ENCODE measurements at places on chromosomes 2 and 18.

DNA sequence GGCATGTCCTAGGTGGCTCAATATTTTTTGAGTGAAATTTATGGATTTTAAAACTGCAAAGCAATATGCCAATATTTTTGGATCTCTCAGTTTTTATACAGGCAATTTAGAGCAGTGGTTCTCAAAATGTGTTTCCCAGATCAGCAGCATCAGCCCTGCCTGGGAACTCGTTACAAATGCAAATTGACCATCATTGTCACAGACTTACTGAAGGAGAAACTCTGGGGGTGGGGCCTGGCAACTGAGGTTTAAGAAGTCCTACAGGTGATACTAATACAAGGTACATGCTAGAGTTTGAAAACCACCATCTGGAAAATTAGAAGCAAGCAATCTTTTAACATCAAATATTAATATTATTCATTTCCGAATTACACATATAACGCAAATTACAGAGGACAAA is 215.6 kb upstream of the PID1 start:
- DNase-seq: no peak

DNA sequence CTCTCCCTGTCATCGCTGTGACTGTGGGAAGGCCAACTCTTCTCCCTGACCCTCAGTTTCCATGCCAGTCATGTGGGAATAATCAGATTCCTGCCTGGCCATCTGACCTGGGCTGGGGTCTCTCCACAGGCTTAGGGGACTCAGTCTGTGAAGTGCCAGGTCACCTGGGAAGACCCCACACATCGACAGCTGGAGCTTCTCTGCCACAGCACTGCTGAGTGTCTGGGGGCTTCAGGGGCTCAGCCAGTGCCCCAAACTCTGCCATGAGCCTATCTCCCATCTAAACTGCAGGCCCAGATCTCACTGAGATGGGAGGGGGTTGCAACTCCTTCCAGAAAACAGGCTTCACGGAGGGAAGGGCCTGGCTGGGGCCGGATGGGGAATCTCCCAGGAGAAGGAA is 42.0 kb upstream of the OTOS start:
- no peak for DNase-seq

DNA sequence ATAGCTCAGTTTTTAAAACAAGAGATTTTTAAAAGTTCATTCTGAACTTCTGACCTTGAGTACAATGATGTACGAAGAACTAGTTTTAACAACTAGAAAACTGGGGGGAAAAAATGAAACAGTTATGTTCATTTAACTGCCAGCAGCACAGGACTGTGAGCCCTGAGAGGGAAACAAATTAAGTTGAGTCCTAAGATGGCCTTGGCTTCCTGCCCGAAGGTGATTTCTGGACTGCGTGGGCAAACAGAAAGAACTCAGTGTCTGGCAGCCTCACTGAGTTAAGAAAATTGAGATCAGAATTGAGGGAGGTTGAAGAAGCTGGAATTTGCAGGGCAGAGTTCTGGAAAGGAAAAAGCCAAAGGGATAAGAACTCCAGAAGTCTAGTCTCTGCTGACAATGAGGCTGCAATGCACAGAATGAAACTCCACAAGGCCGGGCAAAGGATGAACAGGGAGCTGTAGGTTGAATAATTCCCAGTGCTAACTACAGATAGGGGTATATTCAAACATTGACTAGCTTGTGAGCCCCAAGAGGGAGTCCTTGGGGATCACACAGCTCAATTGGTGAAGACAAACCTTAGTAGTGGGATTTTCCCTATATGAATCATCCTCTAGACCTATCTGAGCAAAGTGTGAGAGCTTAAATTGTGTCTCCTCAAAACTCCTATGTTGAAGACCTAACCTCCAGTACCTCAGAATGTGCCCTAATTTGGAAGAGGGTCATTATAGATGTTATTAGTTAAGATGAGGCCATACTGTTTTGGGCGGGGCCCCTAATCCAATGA is 13.1 kb upstream of the CRACDL start:
- no peak for DNase-seq

DNA sequence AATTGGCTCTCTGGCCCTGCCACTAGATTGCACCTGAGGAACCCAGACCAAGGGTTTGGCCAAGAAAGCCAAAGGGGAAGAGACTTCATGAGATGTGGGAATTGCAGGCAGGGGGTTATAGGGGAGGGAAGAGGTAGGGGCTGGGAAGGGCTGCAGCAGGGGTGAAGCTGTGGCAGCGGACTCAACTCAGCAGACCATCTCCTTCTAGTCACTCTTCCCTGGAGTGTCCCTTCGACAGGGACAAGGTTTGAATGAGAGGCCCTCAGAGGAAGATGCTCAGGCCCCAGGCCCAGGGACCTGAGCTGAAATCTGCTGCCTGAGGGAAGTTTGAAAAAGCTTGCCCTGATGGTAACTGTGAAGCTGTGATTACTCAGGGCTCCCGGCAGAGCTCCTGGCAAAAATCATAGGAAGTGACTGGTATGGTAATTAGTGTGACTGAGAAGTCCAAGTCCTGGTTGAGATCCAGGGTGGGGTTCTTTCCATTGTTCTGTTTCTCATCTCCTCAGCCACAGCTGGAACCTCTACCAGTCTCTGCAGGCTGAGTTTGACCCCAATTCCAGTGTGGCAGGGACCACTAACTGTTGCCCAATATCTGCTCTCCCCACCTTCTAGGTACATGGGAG is 300.9 kb downstream of the CYP26B1 start:
- no peak for DNase-seq

DNA sequence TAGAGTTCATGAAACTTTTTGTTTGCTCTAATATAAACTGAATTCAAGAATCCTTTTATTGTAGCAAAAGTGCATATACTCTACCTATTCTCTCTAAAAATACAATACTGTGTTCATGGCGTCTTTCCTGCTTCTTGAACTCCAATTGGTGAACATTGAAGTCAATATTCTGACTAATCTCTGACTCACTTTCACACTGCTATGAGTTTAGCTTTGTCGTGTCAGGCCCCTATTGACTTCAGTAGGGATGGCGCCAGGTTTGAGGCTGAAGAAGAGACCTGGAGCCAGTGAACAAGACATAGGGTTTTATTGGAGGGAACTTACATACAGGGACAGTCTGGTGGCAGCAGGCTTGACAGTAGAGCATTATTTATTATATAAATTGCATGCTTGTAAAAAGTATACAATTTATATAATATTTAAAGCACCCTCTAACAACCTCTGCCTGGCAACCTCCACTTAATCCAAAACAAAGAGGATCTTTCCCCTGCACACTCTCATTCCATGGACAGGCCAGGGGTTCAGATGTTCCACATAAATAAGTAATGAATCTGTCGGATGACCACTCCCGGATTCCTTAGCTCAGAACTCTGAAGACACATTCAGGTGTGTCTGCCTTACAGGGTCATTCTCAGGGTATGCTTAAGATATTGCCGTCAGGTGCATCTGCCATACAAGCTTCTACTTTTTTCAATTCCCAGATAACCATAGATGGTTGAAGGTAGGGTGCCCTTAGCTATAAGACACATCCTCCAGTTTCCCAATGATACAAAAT is 141.0 kb downstream of the CERS6 start:
- no peak for DNase-seq

DNA sequence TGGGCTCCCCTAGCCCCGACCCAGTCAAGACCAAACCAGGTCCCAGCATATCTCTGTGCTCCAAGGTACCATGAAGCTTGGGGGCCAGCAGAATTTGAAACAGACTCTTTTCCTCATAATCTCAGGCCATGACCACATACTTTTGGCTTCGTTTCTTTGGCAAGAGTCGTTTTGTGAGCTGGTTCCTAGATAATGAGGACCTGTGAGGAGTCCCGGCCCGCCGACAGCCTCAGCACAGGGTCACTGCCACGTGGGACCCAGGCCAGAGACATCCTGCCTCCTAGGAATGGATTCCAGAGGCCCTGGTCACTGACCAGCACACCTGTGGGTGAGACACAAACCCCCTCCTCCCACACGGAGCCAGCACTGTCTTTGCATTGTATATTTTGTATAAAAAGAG is 73.5 kb downstream of the VAPA start:
- DNase-seq: no peak

GRCh38 chr18:61748004-61748403 is 144.8 kb downstream of the RNF152 start:
- no peak for DNase-seq

GRCh38 chr2:73071360-73072128 is at the start of gene SFXN5:
SFXN5 (minus strand) TSS chr2:73071712; CDS start chr2:73071705, 7 bp downstream.
- peak; percentile 91 for DNase-seq

DNA sequence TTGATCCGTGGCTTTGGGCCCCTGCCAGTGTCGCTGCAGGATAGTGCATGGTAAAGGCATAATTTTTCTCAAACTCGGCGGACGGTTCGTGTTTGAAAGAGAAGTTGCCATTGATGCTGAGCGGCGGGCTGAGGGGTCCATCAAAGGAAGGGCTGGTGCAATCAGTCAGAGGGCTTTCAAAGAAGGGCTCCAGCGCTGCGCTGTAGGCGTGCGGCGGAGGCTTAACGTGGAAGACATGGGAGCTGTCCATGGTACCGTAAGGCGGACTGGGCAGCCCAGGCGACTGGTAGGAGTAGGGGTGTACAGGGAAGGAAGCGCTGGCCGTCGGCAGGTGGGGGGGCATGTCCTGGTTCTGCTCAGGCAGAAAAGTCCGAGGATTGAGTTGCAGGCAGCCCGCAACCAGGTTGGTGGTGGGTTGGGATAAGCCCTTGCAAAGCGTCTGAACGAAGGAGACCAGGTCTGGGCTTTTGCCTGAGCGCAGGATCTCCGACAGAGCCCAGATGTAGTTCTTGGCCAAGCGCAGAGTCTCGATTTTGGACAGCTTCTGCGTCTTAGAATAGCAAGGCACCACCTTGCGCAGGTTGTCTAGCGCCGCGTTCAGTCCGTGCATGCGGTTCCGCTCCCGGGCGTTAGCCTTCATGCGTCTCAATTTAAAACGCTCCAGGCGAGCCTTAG is 2.3 kb downstream of the NEUROD1 start:
- no peak for DNase-seq

GRCh38 chr18:41456831-41457230 is 498.2 kb upstream of the PIK3C3 start:
- no peak for DNase-seq

- no peak for DNase-seq
These were observed 41.5 kb upstream of the PUM2 start for GRCh38 chr2:20391951-20392699.

DNA sequence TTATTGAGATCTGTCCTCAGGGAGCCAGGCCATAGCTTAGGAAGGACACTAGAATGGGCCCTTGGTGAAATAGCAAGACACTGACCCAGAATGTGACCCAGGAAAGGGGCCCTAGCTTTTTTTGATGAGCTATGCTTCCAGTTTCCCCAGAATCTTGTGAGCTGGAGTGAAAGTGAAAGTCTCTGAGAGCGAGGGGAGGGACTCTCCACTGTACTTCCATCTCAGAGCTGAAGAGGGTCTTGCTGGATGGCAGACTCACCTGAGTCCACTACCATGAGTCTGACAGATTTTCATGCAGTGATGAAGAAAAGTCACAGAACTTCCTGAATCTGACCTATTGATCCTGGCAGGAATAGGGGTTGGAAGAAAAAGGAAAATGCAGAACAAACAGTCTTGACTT is 3.1 kb downstream of the ARHGAP25 start:
- DNase-seq: no peak

DNA sequence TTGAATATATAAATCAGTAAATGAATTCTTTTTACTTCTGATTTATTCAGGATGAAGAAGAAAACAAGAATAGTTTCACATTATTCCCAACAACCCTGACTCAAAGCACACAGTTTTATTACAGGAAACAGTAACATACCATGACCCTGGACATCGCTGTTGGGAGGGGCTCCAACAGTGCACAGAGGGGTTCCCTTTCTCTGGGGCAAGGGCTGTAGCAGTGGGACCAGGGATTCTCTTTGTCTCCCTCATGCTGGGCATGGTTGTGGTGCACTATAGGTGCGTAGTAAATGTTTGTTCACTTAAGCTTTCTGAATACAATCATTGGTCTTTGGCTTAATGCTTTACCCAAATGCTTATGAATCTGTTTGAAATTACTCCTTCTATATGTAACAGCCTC is 189.4 kb downstream of the BCL2 start:
- no peak for DNase-seq

DNA sequence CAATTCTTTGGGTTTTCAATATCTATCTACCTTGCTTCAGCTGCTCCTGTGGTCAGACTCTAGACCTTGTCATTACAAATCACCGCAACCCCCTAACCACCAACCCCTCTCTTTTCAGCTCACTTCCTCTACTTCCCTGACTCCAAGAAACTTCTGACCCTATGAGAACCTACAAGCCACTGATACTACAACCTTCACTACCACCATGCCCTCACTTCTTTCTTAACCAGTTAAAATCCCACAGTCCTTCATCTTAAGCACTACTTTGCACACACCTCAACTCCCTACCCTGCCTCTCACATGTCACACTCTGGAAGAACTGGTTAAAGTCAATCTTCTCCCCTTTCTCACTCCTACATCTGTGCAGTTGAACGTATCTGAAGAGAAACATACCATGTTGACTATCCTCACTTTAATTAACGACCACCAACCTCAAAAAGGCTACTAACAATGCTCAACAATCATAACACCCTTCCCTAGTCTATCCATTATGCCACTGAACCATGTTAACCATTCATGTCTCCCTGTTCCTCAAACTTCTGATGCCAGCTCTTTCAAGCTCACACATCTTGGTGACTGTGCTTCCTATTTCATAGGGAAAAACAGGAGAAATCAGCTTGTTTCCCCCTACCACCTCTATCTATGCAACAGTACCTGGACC is 12.6 kb downstream of the EIF2AK3 start:
- no peak for DNase-seq

- DNase-seq: no peak
These were observed 461.2 kb upstream of the TMEFF2 start for GRCh38 chr2:192655916-192656315.

DNA sequence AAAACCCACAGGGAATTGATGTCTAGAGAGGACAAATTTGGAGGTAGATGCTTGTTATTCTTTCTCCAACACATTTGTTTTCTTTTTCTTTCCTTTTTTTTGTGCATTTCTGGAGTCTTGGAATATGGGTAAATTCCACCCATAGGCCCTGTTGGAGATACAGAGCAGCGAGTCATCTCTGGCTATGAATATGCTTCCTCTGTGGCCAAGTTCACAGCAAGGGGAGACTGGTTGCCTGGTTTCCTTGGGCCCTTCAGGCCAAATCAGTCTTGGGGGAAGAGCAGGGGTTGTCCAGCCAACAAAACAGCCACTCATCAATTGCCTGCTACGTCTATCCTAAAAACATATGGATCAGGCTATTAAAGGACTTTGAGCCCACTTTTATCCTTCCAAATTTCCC is 27.5 kb downstream of the SP100 start:
- no peak for DNase-seq

DNA sequence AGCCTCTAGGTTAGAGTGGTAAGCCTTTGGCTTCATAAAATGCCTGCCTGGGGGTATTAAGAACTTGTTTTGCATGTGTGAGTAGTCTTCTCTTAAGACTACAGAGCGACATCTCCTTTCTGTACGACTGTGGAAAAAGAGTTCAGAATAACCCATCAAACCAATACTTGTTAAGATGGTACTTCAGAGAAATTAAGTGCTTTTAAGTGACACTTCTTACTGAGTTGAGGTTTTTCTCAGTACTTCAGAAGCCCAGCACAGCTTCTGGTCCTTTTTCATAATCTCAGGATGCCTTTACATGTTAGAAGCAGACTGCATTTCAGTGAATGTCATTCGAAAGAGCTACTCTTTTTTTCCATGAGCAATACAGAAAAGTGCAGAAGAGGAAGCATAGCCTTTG is 10.8 kb downstream of the XRCC5 start:
- no peak for DNase-seq

Measured in iPS DF 6.9 (cell line).